ENCODE measurements at places on chromosomes 1 and 21.

GRCh38 chr1:116324411-116324810 is 48.6 kb upstream of the ATP1A1 start:
- DNase-seq, result no peak

GRCh38 chr1:185936641-185937040 is 202.4 kb downstream of the HMCN1 start:
- DNase-seq, result no peak

GRCh38 chr1:55259911-55260609 is 44.9 kb upstream of the USP24 start:
- no peak for DNase-seq

DNA sequence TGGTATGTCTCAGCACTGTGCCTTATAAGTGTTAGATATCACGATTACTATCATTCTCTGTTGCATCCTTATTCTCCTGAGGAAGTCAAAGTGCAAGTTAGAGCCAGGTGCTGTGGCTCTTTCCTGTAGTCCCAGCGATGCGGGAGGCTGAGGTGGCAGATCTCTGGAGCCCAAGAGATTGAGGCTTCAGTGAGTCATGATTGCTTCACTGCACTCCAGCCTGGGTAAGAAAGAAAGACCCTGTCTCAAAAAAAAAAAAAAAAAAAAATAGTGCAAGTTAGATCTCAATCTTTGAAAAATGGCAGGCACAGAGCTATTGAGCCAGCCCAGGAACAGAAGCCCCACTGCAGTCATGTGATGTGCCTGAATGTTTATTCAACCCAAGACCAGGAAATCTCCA is 147.8 kb upstream of the POGK start:
- no peak for DNase-seq

DNA sequence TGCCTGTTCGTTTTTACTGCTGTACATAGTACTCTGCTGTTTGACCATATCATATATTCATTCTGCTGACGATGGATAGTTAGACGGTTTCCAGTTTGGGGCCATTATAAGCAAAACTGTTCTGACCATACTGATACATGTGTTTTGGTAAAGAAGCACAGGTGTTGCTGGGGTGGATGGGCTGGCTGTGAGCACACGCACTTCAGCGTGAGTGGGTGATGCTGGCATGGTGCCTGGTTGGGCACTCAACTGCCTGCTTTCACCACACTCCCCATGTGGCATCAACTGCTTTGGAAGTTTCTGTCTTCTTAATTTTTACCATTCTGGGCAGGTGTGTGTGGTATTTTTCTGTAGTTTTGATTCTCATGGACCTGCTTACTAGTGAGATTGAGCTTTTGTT is 37.3 kb downstream of the ADARB1 start:
- no peak for DNase-seq

DNA sequence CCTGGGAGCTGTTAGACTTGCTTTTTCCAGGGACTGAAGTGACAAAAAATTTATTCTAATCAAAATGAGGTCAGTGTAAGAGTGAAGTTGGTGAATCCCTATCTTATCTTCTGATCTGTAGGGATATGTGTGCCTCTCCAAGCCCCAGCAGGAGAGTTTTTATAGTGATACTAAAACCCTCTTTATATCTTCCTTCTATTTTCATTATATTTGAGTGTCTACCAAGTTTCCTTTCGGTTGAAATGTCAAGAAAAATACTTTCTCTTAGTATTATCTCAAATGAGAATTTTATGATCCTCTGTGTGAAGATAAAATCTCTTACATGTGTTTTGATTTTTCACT is 18.9 kb downstream of the C1orf21 start:
- DNase-seq, result no peak

- DNase-seq, result no peak
These were observed 99.0 kb downstream of the ZZZ3 start for GRCh38 chr1:77583483-77583882.
